Mesenteric fat pad (tissue), 1 donor: ENCODE measurements at places on chromosomes 3 and 15. TPM values are rescaled to one million over a fixed set of nuclear protein-coding genes. Genes with fewer than 3 reads are reported as not detected.

The EFCC1 gene
- 1.8 TPM for total RNA-seq

- DNase-seq, result no peak
These were observed 36.5 kb downstream of the FSIP1 start for GRCh38 chr15:39746176-39746575.

DNA sequence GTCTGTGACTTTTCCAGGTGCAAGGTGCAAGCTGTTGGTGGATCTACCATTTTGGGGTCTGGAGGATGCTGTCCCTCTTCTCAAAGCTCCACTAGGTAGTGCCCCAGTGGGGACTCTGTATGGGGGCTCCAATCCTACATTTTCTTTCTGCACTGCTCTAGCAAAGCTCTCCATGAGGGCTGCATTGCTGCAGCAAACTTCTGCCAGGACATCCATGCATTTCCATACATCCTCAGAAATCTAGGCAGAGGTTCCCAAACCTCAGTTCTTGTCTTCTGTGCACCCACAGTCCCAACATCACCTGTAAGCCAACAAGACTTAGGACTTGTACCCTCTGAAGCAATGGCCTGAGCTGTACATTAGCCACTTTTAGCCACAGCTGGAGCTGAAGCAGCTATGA lies 694.5 kb upstream of the BCHE start:
- DNase-seq, result no peak

GRCh38 chr3:32366638-32367397 lies 24.8 kb upstream of the CMTM7 start:
- no peak for DNase-seq

GRCh38 chr3:133476971-133477375 lies 77.1 kb downstream of the BFSP2 start:
- no peak for DNase-seq
